ENCODE measurements at places on chromosomes 7 and 10.

DNA sequence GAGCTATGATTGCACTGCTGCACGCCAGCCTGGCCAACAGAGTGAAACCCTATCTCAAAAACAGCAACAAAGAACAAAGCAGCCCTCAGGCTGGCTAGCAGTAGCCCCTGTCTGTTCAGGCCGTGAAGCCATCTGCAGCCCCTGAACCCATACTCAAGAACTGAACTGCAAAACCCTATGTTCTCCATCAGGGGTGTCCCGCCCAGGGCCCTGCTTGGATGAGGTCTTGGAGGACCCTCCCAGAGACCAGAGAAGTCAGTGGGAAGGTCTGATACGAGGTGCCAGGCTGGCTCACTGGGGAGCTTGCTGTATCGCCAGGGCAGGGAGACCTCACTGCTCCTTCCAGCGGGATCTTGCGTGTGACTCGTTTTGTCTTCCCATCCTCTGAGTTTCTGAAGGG, 39.3 kb downstream of the RBM17 start:
- DNase-seq, result no peak

DNA sequence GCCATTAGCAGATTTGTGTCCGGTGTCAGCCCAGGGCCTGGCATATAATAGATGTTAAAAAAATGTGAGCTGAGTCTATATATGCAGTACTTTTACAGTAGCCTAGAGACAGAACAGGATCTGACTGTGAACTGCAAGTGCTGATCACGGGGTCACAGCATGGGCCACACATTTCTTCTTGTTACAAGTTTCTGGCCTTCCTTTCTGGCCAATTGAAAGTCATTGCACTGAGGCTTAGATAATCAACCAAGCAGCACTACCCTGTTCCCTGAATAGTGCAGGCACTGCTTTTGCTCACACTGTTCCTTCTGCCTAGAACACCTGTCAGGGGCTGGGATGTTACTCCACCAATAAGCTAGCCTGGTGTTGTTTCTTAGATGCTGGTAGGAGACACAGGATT, 5.4 kb upstream of the MARVELD1 start:
- DNase-seq, result no peak

DNA sequence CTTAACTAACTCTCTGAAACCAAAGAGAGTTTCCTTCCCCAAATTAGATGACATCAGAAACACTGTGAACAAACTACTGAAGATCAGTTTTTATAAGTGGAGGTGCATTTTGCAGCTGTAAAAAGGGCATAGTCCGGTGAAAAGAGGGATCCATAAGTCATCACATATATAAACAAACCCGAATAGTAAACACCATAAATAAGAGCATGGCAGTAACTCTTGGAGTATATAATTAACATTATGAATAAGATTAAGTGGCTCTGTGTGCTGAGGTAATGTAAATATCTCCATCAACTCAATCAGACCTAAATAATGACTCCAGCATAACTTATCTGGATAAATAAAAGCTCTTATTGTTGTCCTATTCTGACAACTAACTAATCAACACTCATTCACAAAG, 43.0 kb upstream of the SHTN1 start:
- DNase-seq, result no peak

DNA sequence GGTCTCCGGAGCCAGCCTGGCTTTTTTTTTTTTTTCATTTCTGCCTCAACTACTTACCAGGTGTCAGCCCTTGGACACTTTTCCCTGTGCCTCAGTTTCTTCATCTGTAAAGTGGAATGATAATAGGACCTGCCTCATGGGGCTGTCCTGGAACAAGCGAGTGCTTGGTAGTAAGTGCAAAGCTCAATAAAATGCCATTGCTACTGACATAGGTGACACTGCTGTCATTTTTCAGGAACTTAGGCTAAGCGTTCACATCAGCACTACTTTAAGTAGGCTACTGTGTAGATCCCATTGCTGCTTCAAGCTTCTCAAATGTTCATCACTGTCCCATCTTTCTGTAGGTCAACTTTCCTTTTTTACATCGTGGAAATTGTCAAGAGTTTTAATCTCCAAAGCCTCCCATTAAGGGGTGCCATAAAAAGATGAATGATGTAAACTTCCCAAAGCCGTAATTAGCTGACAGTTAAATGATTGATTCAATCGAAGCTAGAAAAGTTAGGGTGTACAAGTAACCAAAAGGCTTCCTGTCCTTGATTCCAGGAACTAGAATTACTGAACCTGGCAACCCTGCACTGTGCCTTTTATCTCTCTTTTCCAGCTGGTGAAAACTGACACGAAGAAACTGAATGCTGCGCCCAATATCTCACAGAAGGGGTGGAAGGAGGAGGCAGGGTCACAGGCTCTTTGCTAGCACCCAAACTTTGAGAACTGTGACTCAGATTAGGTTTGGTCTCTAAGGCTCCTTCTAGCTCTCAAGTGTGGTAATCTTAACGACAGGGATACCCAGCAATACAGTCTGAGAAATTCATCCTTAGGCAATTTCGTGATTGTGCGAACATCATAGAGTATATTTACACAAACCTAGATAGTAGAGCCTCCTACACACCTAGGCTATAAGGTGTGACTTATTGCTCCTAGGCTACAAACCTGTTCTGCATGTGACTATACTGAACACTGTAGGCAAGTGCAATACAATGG, 861 bp upstream of the USP6NL start:
- no peak for DNase-seq

DNA sequence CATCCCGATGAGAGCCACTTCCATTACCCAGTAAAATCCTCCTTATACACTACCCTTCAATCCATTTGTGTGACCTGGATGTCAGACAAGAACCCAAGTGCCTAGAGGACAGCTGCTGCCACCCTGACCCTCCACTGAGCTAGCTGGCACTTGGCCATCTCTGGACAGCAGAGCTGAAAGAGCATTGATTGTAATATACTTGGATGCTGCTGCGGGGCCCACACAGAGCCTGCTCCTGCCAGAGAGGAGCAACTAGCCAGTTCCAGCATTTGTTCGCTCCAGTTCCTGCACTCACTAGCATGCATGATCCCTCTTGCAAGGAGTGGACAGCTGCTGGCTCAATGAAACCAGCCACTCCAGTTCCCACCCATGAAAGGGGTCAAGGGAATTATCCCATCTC, 8.4 kb upstream of the TMEM254 start:
- no peak for DNase-seq

DNA sequence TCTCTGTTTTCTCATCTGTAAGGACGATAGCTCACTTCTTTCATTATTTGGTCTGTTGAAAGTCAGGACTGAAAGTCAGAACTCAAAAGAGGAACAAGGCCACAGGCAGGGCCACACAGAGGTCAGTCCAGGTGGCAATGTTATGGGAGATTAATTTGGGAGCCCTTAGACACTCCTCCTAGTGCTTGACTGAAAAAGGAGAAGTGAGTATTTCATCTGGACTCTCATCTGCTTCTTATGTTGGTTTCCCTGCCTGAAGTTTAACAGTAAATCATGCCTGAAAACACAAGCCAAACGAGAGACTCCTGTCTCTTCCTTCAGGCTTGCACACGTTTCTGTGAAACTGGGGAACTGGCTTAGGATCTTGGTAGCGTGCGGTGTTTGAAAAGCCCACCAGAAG, 248.5 kb downstream of the BUB3 start:
- no peak for DNase-seq

DNA sequence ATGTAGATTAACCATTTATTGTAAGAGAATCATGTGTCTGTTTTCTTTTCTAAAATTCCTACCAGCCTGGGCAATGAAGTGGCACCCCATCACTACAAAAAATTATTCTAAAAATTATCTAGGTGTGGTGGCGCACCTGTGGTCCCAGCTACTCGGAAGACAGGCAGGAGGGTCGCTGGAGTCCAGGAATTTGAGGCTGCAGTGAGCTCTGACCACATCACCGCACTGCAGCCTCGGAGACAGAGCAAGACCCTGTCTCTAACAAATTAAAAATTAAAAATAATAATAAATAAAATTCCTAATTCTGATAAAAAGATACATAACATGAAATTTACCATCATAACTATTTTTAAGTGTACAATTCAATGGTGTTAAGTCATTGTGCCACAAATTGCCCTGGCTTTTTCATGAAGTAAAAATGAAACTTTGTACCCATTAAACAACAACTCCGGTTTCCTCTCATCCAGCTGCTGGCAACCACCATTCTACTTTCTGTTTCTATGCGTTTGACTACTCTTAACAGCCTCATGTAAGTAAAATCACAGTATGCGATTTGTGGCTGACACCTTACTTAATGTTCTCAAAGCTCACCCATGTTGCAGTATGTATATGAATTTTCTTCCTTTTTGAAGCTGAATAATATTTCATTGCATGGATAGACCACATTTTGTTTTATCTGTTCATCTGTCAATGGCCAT, 20.6 kb upstream of the USP6NL start:
- no peak for DNase-seq

GRCh38 chr10:55051515-55051914, 250.5 kb upstream of the PCDH15 start:
- DNase-seq, result no peak

- no peak for DNase-seq
Observed at GRCh38 chr10:103086261-103086660, 106.8 kb downstream of the NT5C2 start.

GRCh38 chr7:50612704-50613103, 47.5 kb upstream of the DDC start:
- DNase-seq, result no peak

DNA sequence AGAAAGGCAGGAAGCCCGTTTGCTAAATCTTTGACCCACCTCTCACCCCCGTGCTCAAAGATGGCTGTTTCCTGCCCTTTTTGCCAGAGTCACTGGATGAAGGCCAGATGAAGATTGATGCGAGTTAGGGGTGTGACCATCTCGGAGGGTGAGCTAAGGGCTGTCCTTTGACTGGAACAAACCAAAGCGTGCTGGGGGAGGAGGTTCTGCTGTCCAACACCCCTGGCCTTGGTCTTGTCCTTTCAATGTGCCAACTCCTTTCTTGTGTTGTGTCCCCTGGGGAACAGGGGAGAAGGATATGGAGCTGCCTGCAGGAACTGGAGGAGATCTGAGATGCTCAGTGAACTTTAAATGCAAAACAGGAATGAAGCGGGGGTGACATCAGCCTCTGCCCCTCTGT, 90.3 kb upstream of the ADAM12 start:
- no peak for DNase-seq

DNA sequence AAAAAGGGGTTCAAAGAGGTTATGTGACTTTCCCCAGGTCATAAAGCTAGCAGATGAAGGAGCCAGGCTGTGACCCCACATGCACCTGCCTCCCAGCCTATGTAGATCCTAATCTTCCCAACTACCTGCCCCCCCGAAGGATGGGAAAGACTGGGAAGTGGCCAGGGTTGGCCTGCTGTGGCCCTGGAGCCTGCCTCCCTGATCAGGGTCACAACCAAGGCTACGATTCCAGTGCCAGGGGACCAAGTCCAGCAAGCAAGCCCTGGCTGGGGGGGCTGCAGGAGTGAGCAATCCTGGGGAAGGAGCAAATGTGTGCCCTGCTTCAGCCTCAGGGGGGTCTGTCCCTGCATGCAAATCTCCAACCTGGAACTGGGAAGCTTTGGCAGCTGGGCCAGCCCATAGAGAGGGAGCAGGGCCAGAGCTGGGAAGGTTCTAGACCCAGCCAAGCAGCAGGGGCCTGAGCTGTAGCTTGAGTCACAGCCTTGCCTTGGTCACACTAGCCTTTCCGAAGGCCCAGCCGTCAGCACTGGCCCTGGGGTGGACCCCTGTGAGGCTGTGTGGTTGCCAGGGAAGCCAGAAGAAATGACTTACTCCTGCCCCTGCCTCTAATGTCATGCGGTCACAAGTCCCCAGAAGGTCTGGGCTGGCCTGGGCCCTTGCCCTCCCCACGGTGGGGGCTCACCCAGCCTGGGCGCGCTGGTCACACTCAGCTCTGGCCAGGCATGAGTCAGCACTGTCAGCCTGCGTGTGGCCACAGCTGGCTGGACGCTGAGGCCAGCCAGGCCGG, 96.4 kb upstream of the ZMIZ1 start:
- DNase-seq, result no peak

DNA sequence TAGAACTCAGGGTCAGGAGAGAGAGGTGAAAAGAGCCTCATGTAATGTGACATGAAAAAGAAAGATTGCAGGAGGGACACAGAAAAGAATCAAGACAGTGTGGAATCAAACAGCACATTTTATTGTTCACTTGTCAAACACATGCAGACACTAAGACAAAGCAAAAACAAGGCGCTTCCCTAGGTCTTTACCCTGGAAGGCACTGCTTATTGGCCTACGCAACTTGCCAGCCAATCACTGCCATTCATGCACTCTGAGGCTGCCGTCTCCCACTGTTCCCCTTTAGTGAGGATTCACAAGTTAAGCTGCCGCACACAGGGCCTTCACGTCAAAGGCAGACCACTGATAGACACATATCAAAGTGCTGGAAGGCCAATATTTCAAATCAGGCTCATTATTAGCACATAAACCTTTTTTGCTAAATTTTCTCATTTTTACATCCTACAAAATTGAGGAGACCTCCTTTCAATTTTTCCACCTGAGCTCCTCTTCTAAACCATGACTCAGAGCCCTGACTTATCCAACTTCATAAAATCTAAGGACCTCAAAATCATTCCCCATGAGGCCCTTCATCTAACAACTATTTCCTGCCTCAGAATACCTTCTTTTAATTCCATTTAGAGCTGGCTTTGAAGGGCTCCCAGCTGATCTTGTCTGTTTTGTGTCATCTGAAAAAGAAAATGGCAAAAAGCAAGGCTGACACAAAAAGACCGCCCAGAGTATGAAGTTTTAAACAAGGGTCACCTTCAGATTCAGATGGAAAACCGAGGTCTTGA, 149.4 kb downstream of the CHCHD3 start:
- no peak for DNase-seq

DNA sequence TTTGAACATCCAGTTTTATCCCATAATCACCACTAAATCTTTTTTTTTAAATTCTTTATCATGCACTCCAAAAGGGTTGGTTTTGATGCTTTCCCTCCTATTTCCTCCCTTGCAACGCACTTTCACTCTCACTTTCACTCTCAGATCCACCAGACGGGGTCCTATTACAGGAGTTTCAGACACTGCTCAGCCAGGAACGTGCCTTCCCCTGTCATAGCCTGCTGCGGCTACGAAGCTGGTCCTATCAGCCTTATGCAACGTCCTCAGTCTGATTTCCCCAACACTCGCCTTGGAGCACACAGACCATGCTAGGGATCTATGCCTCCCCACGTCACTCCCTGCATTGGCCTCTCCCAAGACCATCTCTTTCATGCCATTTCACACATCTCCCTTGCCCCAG, 23.4 kb downstream of the ZPBP start:
- no peak for DNase-seq

DNA sequence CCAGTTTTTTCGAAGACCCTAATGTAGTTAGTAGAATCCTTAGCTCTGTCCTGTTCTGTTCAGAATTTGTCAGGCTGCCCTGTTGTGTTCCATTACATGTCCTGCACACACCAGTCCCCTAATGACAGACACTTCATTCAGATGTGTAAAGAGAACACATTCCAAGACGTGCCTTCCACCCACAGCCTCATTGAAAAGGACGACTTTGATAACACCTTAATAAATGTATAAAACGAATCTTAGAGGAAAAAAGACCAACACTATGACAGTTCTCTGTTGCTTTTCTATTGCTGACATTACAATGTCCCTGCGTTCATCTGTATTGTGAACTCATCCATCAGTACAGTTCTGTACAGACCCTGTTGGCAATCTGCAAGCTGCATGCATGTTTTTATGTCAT, 3.5 kb downstream of the LRRTM3 start:
- no peak for DNase-seq

GRCh38 chr10:22765660-22766547, 51.5 kb upstream of the PIP4K2A start:
- no peak for DNase-seq

GRCh38 chr10:63633677-63634487, 112.7 kb downstream of the REEP3 start:
- DNase-seq, result no peak

All from activated T-helper 1 cell treated with anti-CD3 and anti-CD28 coated beads, Interleukin-2, amount 50 U/mL, for 16 hours (primary cell).